ENCODE measurements at places on chromosomes 16 and 17. TPM values are rescaled to one million over a fixed set of nuclear protein-coding genes. Genes with fewer than 3 reads are reported as not detected.

DNA sequence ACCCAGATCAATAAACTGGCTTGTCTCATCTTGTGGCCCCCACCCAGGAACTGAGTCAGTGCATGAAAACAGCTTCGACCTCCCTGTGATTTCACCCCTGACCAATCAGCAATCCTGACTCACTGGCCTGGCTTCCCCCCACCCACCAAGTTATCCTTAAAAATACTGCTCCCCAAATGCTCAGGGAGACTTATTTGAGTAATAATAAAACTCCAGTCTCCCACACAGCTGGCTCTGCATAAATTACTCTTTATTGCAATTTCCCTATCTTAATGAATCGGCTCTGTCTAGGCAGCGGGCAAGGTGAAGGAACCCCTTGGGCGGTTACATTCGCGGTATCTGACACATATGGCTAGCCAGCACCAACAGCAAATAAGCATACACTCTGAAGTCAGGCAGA lies 9.8 kb upstream of the RABEP1 start:
- H3K27ac ChIP-seq = no peak overlapping the region
- H3K4me3 ChIP-seq = no peak overlapping the region
- no peaks in the 10 kb centered on the region for H3K4me1 ChIP-seq
- H3K27me3 ChIP-seq = no peaks in the 10 kb centered on the region

KRTAP3-2 gene
- not detected for total RNA-seq

MT1A gene
- 61.0 TPM for total RNA-seq

CD300E gene
- total RNA-seq = 0.12 TPM

LITAFD gene
- total RNA-seq = not detected

OSGIN1 gene
- 9.3 TPM for total RNA-seq

ELMO3 gene
- 2.6 TPM for total RNA-seq
